CD4-positive, alpha-beta T cell treated with Interleukin-4 for 4 hours (primary cell): ENCODE measurements at places on chromosomes 4 and X.
A peak's percentile ranks its signal among the peaks of the same experiment; 100 is the strongest.

GRCh38 chr4:78426972-78427371, 124.6 kb upstream of the ANXA3 start:
- DNase-seq, result no peak

- DNase-seq, result no peak
Measured at GRCh38 chr4:79255793-79256192, 70.1 kb downstream of the NAA11 start.

- no peak for DNase-seq
Measured at GRCh38 chr4:48261281-48261680, 8.4 kb downstream of the TEC start.

- no peak for DNase-seq
Measured at GRCh38 chr4:110540581-110540980, 64.6 kb downstream of the ENPEP start.

DNA sequence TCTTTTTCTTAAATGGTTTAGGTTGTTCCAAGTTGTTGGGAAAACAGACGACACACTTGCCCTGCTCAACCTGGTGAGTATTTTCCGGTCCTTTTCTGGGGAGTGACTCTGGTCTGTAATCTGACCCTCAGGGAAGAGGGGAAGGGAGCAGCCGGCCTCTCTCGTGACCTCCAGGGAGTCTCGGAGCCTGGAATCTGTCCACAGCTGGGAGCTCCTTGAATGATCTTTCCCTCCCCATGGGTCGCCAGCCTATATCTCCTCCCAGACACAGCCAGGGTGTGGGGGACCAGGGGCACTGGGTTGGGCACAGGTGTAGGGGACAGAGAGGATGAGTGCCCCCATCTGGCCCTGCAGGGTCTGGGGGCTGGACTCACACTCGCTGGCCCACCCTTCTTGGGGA, 18.9 kb downstream of the TMEM175 start:
- DNase-seq, result no peak

DNA sequence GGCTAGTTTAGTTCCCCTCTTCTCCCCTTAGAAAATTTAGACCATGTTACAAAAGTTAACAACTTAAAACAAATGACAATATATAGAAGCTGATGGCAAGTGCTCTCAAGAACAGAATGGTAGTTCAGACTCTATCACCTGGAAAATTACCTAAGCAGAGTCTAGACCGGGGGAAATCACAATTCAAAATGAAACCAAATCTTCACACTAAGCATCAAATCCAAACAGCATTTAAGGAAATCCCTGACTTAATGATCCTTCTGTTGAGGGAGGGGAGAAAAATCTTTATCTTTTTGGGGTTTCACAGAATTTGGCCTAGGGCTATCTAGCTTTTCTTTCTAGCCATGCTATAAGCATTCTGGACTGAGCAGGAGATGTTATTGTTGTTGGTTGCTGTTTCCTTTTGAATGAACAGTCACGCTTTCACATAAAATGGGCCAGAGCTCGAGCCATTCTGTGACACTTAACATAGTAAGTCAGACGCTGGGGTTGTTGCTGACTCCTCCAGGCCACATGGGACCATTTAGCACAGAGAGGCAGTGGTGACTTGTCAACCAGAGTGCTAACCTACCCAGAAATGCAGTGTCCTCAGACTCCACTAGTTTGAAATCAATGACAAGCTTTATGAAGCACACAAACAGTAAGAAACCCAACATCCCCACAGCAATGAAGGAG, 16.0 kb upstream of the LSM6 start:
- no peak for DNase-seq

- no peak for DNase-seq
Measured at GRCh38 chr4:33709247-33709646, 2535.1 kb downstream of the ARAP2 start.

GRCh38 chr4:52956691-52957090, 94.6 kb downstream of the RASL11B start:
- no peak for DNase-seq

- DNase-seq, result peak; percentile 25
Measured at GRCh38 chr4:38805530-38806145, 1.0 kb upstream of the TLR1 start.

DNA sequence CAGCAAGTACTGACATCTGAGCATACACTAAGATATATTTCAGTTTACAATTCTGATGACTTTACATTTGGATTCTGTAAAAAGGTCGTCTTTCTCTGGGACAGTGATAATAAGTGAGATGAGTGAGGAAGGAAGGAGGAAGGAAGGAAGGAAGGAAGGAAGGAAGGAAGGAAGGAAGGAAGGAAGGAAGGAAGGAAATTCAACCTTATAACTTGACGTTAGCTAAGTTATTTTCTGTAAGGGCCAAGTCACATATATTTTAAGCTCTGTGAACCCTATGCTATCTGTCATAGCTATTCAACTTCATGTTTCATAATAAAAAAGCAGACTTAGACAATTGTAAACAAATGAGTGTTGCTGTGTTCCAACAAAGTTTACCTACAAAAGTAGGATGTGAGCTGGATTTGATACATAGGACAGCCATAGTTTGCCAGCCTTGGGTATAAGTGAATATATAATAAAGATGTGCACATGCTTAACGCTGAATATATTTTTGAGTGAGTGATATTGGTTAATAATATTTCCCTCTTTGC, 753.0 kb upstream of the NDST4 start:
- no peak for DNase-seq

DNA sequence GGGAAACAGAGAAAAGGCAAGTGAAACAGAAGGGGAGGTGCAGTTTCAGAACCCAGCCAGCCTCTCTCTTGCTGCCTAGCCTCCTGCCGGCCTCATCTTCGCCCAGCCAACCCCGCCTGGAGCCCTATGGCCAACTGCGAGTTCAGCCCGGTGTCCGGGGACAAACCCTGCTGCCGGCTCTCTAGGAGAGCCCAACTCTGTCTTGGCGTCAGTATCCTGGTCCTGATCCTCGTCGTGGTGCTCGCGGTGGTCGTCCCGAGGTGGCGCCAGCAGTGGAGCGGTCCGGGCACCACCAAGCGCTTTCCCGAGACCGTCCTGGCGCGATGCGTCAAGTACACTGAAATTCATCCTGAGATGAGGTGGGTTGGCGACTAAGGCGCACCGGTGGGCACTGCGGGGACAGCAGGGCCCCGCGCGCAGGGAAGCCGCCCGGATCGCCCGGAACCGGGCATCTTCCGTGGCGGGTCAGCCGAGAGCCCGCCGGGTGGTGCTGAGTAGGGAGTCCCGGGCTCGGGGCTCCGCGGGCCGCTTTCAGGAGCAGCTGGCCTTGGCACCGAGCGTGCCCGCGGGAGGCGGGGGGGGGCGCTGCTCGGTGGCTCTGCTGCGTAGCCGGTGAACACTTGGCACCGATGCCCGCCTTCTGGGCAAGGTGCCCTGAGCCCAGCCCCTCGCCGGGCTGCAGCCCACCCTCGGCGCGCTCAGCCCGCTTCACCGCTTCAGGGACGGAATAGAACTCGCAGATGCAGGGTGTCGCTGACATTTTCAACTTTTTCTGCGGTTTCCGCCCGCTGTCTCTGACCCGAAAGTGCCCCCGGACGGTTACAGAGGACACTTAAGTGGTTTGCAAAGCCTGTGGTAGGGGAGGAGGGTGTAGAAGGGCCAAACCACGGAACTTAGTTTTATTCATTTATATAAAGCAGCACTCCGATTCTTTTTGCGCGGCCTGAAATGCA, at the start of gene CD38:
Gene CD38 (plus strand): TSS at position 40 of the 953 bp plus-strand sequence. CDS start 87 bp downstream, at position 127.
- DNase-seq, result peak; percentile 50
